Pancreas (tissue), 10 donors: ENCODE measurements at places on chromosomes 7 and 10.

- no peak overlapping the region for H3K27ac ChIP-seq
- H3K4me3 ChIP-seq: no peak overlapping the region
- H3K4me1 ChIP-seq: no peaks in the 10 kb centered on the region
- no peaks in the 10 kb centered on the region for H3K36me3 ChIP-seq
- DNase-seq: no peak
- H3K27me3 ChIP-seq: no peaks in the 10 kb centered on the region
Measured at GRCh38 chr7:151142686-151143040, 24.8 kb downstream of the GBX1 start.

- no peaks in the 10 kb centered on the region for H3K27me3 ChIP-seq
- H3K4me1 ChIP-seq: peaks cover 21% of the 10 kb centered on the region
- H3K4me3 ChIP-seq: peak within 1 kb of the TSS; percentile 64
Measured at GRCh38 chr7:37920305-37920848, at the start of gene EPDR1. Gene EPDR1, plus strand, starts transcription at chr7:37920640. Its CDS starts 300 bp downstream, at chr7:37920940.

DNA sequence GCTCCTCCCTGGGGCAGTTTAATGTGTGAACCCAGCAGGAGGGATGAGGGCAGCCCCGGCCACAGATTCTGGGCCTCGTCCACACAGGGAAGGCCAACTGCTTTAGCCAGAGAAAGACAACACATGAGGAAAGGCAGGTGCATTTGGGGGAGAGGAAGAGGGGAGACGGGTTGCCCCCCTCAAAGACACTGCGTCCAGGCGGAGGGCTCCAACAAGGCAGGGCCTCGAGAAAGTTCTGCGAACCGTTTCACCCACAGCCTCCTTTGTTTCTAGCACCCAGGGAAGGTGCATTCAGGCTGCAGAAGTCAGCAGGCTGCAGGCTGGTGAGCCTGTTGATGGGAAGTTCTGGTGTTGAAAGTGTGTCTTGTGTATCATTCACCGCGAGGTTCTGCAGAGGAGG lies 10.1 kb downstream of the FOXL3 start:
- no peak for DNase-seq
- H3K4me1 ChIP-seq: no peaks in the 10 kb centered on the region
- H3K27me3 ChIP-seq: no peaks in the 10 kb centered on the region
- no peak overlapping the region for H3K27ac ChIP-seq
- H3K4me3 ChIP-seq: no peak overlapping the region

- DNase-seq: no peak
- no peak overlapping the region for H3K4me3 ChIP-seq
- H3K4me1 ChIP-seq: no peaks in the 10 kb centered on the region
- no peaks in the 10 kb centered on the region for H3K36me3 ChIP-seq
Measured at GRCh38 chr10:6713716-6714115, 133.6 kb upstream of the PRKCQ start.

GRCh38 chr10:122767621-122768388 lies 68.2 kb upstream of the C10orf120 start:
- no peak overlapping the region for H3K27ac ChIP-seq
- H3K4me3 ChIP-seq: no peak overlapping the region
- peaks cover 9% of the 10 kb centered on the region for H3K4me1 ChIP-seq
- H3K36me3 ChIP-seq: no peaks in the 10 kb centered on the region

- no peaks in the 10 kb centered on the region for H3K4me1 ChIP-seq
- peak overlapping the region; percentile 10 for H3K27ac ChIP-seq
- H3K4me3 ChIP-seq: no peak overlapping the region
- H3K36me3 ChIP-seq: no peaks in the 10 kb centered on the region
Measured at GRCh38 chr10:21518641-21519396, 6.7 kb downstream of the SKIDA1 start.

GRCh38 chr7:44226396-44226753 lies 25.6 kb downstream of the YKT6 start:
- H3K4me3 ChIP-seq: no peak overlapping the region
- H3K27ac ChIP-seq: no peak overlapping the region
- H3K27me3 ChIP-seq: no peaks in the 10 kb centered on the region
- H3K36me3 ChIP-seq: no peaks in the 10 kb centered on the region

DNA sequence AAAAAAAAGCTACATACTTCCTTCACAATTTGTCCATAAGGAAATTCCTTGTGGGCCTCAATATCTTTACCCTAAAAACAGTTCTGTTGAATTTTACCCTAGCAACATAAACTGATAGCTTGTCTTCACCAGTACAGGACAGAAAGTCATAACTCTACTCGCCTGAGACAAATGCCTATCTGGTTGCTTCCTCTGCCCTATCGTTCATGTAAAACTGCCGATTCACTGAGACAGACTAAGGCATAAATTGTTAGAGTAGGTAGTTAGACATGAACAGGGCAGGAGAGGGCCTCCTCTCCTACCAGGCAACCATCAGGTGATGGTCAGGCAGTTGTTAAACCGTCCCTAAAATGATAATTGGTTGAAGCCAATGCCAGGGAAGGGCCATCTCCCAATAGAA lies 25.0 kb downstream of the IFIT3 start:
- no peak overlapping the region for H3K4me3 ChIP-seq
- H3K27me3 ChIP-seq: no peaks in the 10 kb centered on the region
- H3K36me3 ChIP-seq: no peaks in the 10 kb centered on the region
- H3K4me1 ChIP-seq: peaks cover 6% of the 10 kb centered on the region
